ENCODE measurements at places on chromosomes 4 and X.

- no peak for DNase-seq
Measured at GRCh38 chr4:73197220-73197619, 61.4 kb downstream of the ANKRD17 start.

DNA sequence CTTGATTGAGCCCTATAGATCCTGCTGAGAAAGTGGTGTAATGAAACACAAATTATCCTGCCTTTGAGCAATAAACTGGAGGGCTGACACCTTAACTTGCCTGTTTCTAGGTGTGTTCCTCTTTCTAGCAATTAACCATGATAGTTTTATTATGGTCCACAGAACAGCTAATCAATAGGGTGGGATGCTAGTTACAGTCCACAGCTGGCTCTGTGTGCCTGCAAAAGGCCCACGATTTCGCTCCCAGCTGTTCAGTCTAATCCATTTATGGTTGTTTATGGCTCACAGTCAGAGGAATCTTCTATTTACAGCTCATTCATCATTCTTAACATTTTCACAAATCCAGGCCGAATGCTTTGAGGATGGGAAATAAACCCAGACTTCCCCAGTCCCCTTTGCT is 674.9 kb downstream of the SMARCA1 start:
- no peak for DNase-seq

- no peak for DNase-seq
Measured at GRCh38 chr4:100894339-100894870, 376.6 kb upstream of the EMCN start.

DNA sequence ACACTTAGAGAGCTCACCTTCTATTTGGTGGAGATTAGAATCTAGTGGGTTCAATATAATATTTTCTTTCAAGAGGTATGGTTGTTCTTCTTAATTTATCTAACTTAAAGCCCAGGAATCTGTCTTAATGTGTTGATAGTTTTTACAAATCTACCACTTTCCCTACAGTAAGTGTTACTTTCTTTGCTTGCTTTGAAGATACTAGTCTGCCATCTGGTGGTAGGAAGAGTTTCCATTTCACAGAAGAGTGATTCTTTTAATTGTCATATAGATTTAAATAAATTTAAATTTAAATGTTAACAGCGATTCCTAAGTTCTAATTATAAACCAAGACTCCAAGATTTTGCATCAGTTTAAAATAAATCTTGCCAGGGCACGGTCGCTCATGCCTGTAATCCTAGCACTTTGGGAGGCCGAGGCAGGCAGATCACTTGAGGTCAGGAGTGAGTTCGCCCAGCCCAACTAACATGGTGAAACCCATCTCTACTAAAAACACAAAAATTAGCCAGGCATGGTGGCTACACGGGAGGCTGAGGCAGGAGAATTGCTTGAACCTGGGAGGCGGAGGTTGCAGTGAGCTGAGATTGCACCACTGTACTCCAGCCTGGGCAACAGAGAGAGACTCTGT is 43.5 kb downstream of the NUDT9 start:
- no peak for DNase-seq

GRCh38 chr4:52551487-52551886 is 107.6 kb downstream of the USP46 start:
- no peak for DNase-seq

DNA sequence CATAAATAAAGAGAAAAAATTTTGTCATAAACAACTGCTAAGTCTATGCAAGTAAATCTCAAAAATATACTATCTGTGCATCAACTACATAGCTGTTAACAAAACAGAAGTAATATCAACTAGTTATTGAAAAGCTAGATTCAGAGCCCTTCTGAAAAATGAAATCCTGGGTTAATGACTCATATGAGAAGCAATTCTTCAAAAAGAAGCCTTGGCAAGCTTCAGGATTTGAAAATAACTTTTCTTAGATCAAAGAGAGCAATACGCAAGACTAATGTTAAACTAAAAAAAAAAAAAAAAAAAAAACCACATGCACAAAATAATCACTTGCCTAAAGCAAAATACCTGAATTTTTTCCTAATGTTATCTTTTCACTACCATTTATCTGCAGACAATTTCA is 566.1 kb upstream of the BOD1L1 start:
- no peak for DNase-seq

GRCh38 chrX:10032147-10032546 is 65.0 kb downstream of the CLDN34 start:
- no peak for DNase-seq
